Ovary (tissue), 10 donors: ENCODE measurements at places on chromosomes 13 and 19. TPM values are rescaled to one million over a fixed set of nuclear protein-coding genes. Genes with fewer than 3 reads are reported as not detected.
A peak's percentile ranks its signal among the peaks of the same experiment; 100 is the strongest.

GRCh38 chr13:25501231-25501630 is 129.5 kb downstream of the ATP8A2 start:
- DNase-seq: no peak

DNA sequence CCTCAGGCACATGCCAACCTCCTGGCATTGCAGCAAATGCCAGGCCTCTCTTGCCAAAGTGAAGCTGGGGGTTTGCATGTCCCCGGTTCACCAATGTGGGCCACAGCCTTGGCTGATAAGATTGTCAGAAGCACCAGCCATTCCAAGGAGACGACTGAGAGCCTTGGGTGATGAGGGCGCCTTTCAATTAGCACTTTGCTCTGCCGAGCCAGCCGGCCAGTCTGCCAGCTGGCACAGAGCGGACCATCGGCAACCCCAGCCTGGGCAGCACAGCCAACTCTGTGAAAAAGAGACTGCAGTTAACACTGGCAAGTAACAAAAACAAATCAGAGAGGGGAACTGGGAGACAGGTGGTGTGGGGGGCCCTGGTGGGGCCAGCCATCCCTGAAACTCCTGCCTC is 67.3 kb downstream of the EFNB2 start:
- DNase-seq: no peak

CD22 gene
- total RNA-seq: 264 TPM

DNA sequence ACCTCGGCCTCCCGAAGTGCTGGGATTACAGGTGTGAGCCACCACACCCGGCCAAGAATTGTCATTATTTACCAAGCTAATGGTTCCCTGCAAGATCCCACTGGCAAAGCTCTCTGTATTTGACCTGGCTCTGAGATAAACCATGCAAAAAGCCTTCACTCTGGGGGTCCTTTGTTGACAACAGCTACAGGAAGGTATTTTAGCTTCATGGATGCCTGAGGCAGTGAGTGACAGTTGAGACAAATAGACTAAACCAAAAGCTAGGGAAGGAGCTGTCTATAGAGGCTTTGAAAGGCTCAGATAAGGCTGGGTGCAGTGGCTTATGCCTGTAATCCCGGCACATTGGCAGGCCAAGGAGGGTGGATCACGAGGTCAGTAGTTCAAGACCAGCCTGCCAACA is 45.5 kb downstream of the NOTCH3 start:
- DNase-seq: no peak

DNA sequence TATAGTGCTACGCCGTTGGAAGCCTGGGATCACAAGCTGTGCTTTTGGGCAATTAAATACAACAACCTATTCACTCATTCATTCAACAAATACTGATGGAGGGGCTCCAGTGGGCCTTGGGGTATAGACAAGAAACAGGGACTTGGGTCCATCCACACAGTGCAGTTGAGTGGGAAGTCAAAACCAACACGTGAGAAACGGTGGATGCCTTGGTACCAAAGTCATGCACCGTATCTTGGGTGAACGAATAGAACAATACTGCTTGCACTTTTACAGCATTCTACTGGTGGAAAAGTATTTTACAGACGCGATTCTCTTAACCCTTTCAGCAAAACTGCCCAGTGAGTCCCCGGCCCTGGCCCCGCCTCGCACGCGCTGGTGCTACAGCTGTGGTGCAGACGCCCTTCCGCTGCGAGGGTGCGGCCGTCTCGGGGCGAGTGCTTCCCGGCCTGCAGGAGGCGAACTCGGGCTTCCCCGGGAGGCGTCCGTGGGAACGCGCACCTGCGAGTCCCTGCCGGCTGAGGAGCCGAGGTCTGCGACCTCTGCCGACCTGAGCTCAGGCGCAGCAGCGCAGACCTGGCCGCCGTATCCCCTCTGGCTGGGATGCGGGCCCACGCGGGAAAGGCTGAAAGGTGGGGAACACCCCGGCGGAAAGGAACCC is 8.3 kb downstream of the TNFRSF19 start:
- DNase-seq: peak; percentile 77

GRCh38 chr19:50252111-50252886 is 48.9 kb downstream of the MYH14 start:
- DNase-seq: no peak

GRCh38 chr13:62687732-62688131 is 1272.1 kb upstream of the PCDH20 start:
- no peak for DNase-seq

CYP4F12 gene
- 2.7 TPM for total RNA-seq

SLC17A7 gene
- total RNA-seq: 0.17 TPM

PTGIR gene
- 1.1 TPM for total RNA-seq

INSR gene
- 83.6 TPM for total RNA-seq

GRCh38 chr13:91058919-91059318 is 288.6 kb upstream of the MIR17HG start:
- DNase-seq: no peak

- no peak for DNase-seq
Observed at GRCh38 chr19:4052114-4052992, 14.3 kb downstream of the ZBTB7A start.

GRCh38 chr13:30173303-30173610 is 134.1 kb downstream of the KATNAL1 start:
- no peak for DNase-seq

- DNase-seq: no peak
Observed at GRCh38 chr13:23792680-23793079, 96.5 kb downstream of the MIPEP start.
